ENCODE measurements at places on chromosomes 7 and 10.
A peak's percentile ranks its signal among the peaks of the same experiment; 100 is the strongest.

- no peak for DNase-seq
Measured at GRCh38 chr10:121532292-121532864, 65.9 kb downstream of the FGFR2 start.

- no peak for DNase-seq
Measured at GRCh38 chr7:107799647-107800264, 3.3 kb downstream of the SLC26A3 start.

DNA sequence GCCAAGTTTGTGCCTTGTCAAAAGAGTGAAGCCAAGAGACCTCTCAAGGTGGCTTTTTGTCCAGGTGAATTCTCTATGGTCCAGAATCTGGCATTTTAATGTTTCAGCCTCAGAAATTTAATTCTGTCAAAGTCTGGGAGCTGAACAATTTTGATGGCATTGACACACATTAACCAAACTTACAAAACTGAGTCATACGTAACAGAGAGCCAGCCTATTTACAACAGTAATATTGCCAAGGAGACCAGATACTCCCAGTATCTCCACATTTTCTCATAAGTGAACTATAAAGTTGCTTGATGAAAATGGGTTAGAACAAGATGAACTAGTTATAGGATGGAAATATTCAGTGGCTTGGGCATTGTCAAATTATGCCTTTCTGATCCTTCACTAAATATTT lies 43.8 kb downstream of the PDE6C start:
- no peak for DNase-seq

DNA sequence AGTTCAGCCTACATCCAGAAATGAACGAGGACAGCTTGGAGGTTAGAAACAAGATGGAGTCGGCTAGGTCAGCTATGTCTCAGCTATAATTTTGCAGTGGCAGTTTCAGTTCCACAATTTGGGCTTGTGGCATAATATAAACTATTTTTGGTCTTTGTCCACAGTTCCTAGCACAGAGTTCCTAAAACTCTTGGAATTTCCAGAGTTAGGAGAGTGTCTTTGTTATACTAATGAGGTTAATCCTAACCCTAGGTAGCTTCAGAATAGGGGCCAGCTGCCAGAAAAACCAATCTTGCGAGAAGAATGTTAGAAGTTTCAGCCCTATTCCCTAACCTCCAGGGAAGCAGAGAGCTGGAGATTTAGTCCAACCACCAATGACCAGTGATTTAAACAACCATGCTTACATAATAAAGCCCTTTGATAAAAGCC lies 131.9 kb downstream of the AKR1D1 start:
- DNase-seq: no peak

DNA sequence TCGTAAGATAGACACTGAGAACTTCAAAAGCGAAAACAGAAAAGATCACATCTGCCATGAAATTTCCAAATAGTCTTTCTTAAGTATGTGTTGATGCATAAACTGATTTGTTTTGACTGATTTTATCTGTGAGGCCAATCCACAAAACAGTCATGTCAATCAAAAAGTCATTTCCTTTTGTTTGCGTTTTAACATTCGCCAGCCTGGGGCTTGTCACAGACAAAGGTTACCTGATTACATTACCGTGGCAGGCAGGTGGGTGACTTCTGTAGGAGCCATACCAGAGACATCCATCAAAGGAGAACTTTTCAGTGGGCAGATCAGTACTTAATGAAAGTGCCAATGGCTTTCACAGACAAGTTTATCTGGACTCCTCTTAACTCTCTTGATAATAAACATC lies 45.5 kb upstream of the BET1 start:
- no peak for DNase-seq

DNA sequence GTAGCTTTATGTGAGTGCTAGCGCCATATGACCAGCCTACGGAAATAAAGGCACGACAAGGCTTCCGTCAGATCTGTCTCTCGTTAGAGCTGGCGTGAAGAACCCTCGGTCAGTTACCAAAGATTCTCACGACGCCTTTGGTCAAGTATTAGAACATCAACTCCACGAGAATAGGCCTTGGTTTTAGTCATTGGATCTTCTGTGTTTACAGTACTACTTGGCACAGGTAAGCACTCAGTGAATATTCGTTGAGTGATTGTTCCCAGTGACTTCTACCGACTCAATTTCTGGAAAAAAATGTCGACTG lies 316 bp downstream of the RBM48 start:
- no peak for DNase-seq

DNA sequence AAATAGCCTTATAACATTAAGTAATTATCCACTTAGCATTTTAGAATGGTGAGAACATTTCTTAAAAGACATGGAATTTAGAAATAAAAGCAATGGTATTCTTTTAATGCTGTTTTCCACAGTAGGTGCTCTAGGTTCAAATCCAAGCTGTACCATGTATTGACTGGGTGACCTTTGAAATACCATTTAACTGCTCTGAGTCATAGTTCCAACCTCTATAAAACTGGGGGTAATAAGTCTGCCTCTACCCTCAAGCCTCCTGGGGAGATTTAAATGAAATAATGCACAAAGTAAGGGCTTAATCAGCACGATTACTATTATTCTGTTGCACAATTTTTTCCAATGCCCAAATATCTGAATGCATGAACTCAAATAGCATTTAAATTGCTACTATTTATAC lies 236.4 kb upstream of the CCDC6 start:
- no peak for DNase-seq

DNA sequence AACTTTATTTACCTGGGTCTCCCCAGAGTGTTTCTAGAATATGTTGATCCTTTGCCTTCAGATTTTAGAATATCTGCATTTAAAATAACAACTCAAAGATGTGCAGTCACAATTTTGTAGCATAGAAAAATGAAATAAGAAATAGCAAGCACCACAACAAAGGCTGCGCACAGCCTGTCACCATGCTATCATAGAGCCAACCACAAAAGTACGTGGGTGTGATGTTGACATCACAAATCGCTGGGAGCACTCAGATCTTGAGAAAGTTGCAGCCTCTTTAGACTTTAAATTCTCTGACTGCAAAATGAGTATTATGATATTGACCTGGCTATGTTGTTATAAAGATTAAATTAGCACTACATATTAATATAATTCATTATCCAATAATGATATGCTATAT lies 177.9 kb downstream of the TNS3 start:
- no peak for DNase-seq

DNA sequence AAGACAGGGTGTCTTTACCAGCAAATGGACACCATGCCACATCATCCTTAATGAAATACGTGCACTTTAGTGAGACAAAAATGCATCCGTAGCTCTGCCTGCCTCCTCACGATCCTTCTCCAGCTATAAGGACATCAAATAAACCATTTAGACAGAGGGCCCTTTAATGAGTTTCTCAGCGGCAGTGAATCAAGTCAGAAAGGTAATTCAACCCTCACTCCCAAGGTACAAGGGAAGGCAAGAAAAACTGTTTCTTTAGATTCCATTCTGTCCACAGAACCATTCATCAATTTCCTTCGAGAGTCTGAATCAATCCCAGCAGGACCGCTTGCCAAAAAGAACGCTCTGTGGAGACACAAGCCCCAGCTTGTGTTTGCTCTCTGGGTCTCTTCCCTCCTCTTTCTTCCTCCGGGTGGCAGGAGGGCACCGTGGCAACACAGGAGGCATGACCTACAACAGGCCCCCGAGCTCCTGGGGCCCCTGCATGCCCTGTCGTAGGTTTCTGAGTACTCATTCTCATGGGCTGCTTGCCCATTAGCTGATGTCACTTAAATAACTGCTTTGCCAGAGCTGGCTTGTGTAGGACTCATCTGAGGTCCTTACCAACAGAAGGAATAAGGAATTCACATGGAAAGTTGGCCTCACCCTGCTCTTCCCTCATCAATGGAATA lies 297.8 kb upstream of the PRKCQ start:
- DNase-seq: no peak

DNA sequence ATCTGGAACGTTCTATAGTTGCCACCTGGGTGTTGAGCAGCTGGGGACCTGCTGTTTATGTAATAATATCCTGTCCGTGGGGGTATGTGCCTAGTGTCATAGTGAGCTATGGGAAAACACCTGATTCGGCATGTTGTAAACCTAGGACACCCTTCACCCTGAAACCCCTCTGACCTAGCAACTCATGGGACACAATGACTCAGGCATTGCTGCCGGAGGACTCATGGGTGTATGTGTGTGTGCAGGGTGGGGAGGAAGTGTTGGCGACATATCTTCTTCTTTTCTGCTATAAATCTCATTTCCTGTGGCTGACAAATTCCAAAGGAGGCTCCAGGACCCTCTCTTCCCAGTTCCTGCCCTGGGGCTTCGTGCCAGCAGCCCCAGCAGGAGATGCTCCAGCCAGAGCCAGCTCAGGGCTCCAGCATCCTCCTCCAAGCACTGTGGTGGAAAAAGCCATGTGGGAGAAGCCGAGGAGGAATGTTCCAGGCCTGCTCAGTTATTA lies 77.0 kb upstream of the PODXL start:
- DNase-seq: peak; percentile 72

- DNase-seq: peak; percentile 99
Measured at GRCh38 chr10:72297281-72297804, 23.6 kb downstream of the DDIT4 start.

DNA sequence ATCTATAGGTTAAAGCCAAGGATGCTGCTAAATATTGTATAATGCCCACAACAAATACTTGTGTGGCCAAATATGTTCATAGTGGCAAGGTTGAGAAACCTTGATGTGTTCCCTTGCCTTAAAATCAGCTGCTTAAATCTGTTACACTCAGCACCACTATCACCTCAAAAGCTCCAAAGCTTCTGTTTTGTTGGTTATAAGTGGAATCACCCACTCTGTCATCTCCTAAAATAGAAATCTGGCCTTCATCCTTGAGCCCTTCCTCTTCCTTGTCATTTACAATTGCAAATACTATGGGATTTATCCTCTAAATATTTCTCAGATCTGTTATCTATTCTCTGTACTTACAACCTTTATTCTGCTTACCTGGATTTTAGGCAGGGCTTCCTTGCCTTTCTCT lies 61.4 kb downstream of the CPED1 start:
- no peak for DNase-seq
